CD4-positive, alpha-beta memory T cell (primary cell): ENCODE measurements at places on chromosomes 7 and 10.

GRCh38 chr10:75107756-75108683 lies 3.4 kb upstream of the SAMD8 start:
- DNase-seq = no peak

- no peak for DNase-seq
Measured at GRCh38 chr7:144548556-144548955, 145.1 kb upstream of the NOBOX start.

- DNase-seq = no peak
Measured at GRCh38 chr7:130154501-130155317, 50.5 kb downstream of the TMEM209 start.

GRCh38 chr7:129550693-129551360 lies 48.5 kb downstream of the SMKR1 start:
- DNase-seq = no peak

DNA sequence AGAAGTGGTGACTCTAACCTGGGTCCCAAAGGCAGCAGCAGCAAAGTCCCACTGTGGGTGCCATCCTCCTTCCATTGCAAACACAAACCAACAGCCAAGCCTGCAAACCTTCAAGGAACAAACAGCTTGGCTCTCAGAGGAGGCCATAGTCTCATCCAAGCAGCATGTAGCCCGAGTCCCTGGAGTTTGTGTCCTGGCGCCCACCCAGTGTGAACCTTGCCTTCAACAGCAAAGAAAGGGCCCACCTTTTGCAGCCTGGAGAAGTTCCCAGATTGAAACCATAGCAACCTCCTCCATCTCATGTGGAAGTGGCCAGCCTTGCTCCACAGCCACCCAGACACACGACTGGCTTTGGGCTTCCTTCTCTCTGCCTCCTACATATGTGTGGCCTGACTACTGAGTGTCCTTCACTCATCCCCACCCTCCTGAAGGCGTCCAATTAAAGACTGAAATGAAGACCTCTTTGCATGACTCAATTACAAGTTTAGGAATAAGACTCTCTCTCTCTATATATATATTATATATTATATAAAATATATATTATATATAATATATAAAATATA lies 106.1 kb downstream of the C10orf90 start:
- no peak for DNase-seq

DNA sequence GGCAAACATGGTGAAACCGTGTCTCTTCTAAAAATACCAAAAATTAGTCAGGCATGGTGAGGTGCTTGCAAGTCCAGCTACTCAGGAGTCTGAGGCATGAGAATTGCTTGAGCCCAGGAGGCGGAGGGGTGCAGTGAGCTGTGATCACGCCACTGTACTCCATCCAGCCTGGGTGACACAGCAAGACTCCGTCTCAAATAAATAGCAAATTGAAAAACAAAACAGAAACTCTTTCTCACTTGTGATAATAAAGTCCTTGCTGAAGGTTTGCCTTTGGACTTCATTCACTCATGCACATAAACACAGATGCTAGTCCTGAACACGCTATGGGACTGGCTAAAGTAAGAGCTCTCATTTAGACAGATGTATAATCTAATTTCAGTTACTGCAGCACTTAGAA lies 37.6 kb downstream of the ANK3 start:
- DNase-seq = no peak

DNA sequence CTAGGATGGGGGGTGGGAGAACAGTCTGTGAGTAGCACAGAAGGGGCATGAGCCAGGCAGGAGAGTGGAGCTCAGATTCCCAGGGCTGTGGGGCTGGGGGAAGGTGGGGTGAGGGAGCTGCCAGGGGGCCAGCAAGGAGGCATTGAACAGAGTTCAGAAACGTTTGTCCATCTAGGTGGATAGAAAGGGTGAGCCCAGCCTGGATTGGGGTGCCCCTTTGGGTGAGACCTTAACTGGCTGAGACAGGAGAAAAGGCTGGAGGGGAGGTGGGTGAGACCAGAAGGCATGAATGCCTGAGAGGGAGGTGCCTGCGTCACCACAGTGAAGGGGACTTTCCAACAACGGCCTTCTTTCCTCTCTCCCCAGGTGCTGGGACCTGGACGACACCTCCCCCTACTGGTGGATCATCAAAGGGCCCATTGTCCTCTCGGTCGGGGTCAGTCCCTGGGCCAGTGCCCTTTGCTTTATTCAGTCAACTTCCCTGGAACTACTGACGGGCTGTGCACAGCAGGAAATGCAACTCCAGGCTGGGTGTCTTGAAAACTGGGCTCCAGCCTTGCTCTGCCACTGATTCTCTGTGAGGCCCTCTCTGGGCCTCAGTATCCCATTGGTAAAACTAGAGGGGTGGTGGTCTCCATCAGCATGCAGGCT lies 11.0 kb downstream of the GHRHR start:
- DNase-seq = peak; percentile 8

- DNase-seq = no peak
Measured at GRCh38 chr7:158424531-158424930, 163.1 kb downstream of the PTPRN2 start.

DNA sequence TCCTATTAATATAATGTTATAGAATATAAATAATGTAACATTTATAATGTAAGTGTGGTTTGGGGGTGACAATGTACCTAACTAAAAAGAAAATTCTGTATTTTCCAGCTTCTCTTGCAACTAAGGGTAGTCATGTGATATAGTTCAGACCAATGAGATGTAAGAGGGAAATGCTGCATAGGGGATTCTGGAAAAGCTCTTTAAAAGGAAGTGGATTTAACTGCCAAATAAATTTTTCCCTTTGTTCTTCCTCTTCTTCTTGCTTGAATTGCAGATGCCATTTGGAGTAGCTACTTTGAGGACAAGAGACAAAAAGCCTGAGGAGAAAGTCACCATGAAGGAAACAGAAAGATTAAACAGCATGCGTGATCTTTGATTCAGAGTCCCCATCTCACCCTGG lies 194.3 kb downstream of the PTEN start:
- DNase-seq = no peak

GRCh38 chr10:116080553-116080952 lies 192.5 kb downstream of the GFRA1 start:
- DNase-seq = no peak

GRCh38 chr7:37220664-37221063 lies 228.0 kb downstream of the ELMO1 start:
- DNase-seq = no peak
